ENCODE measurements at places on chromosomes 4 and X.

- DNase-seq = no peak
These were observed 207.9 kb upstream of the FAT1 start for GRCh38 chr4:186931519-186931918.

GRCh38 chr4:144316869-144317268 is 176.4 kb upstream of the GYPA start:
- no peak for DNase-seq

DNA sequence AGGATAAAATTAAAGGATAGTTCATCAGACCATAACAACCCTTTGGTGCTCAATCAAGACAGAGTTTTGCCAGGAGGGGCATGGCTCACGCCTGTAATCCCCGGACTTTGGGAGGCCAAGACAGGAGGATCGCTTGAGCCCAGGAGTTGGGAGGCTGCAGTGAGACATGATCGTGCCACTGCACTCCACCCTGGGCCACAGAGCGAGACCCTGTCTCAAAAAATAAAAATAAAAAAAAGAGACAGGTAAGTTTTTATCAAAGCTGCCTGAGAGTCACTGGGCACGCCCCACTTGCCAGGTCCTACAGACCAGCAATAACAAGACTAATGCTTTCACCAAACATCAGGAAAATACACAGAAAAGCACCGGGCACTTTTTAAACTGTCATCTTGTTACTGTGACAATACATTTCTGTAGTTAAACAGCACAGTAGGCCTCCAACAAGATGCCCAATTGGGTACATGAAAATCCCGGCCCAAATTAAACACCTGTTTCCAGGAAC is 765 bp downstream of the CFAP97 start:
- no peak for DNase-seq

- DNase-seq = no peak
These were observed 2.2 kb downstream of the SRP72 start for GRCh38 chr4:56469489-56470210.

- no peak for DNase-seq
These were observed 67.4 kb downstream of the STARD8 start for GRCh38 chrX:68714856-68715255.

- DNase-seq = no peak
These were observed 2.1 kb downstream of the ASMTL start for GRCh38 chrX:1450361-1451161.

- no peak for DNase-seq
These were observed 41.8 kb upstream of the AP1AR start for GRCh38 chr4:112189754-112190153.

DNA sequence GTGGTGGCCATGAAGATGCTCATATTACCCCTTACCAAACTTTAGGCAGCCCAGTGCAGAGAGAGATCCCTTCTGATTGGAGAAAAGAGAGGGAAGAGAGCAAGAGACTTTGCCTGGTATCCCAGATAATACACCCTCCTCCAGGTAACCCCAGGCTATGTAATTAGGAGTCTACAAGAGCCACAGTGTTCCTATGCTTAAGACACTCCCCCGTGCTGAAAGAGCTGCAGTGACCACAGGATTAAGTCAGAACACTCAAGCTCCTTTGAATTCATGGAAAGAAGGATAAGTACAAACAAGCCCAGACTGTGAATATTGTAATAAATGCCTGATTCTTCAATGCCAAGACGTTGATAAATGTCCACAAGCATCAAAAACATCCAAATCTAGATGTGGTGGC is 41.4 kb downstream of the PABPC4L start:
- no peak for DNase-seq

DNA sequence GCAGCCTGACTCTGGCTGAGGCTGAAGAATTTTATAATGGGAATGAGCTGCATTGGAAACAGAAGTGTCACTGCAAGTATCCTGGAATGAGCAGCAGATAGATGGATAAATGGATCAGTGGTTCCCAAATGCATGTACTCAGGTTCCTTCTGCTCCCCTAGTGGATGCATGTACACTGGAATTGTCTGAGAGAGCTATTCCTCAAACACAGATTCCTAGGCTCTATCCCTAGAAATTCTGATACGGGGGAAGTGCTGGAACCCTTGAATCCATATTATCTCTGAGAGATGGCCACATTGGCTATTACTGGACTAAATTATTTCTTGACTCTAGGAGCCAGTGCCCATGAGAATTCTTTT is 64.8 kb downstream of the TMEM131L start:
- DNase-seq = no peak

GRCh38 chrX:69815063-69815462 is 199.2 kb downstream of the EDA start:
- DNase-seq = no peak

- DNase-seq = no peak
These were observed 658.7 kb upstream of the DIPK2B start for GRCh38 chrX:45859407-45859806.

- DNase-seq = no peak
These were observed 13.2 kb downstream of the TNIP2 start for GRCh38 chr4:2742823-2743517.

GRCh38 chr4:92646826-92647225 is 343.1 kb downstream of the GRID2 start:
- DNase-seq = no peak

- no peak for DNase-seq
These were observed 37.1 kb upstream of the XPNPEP2 start for GRCh38 chrX:129701624-129702069.

GRCh38 chr4:144295286-144295995 is 154.9 kb upstream of the GYPA start:
- DNase-seq = no peak
